ENCODE measurements at places on chromosomes 4 and X.

GRCh38 chr4:2754848-2755819, 1.0 kb downstream of the TNIP2 start:
- no peak for DNase-seq

GRCh38 chrX:155070663-155070974, 317 bp downstream of the CMC4 start:
- DNase-seq, result no peak

DNA sequence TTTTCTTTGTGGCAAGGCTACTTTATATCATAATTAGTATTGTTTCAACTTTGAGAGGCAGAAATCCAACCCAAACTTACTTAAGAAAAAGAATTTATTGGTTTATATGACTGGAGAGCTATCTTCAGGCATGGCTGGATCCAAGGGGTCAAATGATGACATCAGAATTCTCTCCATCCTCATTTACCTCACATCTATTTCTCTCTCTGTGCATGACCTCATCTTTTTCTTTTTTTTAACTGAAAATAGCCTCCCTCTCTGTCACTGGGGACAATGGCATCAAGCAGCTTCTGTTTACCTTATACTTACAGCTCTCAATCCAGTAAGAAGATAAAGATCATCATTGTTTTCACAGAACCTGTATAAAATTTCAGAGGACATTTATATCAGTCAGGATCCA, 12.0 kb upstream of the EXOC1L start:
- DNase-seq, result no peak

DNA sequence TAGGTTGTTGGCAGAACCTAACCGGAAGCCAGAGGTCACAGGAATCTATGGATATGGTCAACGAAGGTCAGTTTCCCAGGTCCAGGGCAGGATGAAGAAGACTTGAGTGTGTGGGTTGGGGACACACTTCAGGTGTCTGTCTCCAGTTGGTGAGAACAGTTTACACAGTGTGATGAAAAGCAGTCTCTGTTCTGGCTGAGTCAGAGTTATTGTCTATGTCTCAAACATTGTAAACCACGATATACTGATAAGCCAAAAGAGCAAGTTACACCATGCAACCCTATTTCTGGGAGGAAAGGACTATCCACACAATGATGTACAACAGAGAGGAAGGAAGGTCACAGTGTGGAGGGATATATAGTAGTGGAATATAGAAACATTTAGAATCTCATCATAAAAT, 187.1 kb upstream of the C1QTNF7 start:
- DNase-seq, result peak; percentile 6

GRCh38 chrX:46715530-46715929, 43.4 kb downstream of the SLC9A7 start:
- DNase-seq, result no peak

DNA sequence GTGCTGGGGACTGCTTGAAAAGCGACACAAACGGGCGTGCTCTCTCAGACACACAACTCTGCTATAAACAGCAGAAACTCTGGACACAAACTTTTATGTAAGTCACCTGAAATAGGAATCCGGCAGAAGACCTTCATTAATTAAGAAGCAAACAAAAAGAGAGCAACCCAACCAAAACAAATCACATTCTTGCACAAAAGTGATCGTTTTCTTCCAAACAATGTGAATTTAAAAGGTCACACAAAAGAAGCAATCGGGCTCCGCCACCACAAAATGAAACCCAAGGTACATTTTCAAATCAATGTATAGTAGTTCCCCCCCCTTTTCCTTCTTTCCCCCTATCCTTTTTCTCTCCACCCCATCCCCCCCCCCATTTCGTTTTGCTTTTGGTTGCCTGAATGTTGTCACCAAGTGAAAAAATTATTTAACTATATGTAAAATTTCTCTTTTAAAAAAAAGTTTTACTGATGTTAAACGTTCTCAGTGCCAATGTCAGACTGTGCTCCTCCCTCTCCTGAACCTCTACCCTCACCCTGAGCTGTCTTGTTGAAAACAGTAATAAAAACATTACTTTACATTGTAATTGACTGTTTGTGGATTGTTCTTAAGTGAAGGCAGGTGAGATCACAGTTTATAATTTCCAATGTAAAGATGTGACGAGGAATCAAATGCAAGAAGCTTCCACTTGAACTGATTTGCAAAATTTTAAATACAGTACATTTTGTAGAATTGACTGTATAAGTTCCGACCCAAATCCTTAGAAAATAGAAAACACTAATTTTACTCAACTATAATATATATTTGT, 2.4 kb downstream of the MAB21L2 start:
- no peak for DNase-seq

DNA sequence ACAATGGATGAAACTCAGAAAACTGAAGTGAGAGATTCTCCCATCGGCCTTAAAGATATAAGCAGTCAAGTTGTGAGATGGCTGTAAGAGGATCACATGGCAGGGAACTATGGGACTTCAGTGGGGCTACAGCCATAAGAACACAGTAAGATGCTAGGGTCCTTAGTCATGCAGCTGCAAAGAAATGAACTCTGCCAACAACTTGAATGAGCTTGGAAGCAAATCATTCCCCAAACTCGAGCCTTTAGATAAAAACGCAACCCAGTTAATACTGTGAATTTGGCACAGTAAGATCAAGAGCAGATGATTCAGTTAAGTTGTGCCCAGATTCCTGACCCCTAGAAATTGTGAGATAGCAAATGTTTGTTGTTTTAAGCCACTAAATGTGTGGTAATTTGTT, 117.3 kb downstream of the FAM13A start:
- DNase-seq, result no peak

DNA sequence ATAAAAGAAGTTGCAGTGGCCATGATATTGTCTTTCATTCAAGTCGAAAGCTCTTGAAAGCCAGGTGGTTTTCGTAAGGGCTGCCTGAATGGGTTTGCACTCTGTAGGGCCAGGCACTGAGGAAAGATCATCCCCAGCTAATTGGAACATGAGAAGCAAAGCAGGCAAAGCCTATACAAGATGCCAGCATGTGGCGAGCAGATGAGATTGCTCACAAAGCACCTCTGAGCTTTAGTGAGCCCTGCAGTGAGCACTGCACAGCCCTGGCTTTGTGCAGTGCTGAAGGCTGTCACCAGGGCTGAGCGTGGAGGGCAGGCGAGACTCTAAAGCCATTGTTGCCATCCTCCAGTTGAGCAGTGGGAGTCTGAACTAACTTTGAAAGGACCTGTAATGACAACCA, 53.8 kb downstream of the HADH start:
- peak; percentile 40 for DNase-seq

- peak; percentile 21 for DNase-seq
Measured at GRCh38 chrX:140918398-140919038, 83.9 kb upstream of the SPANXB1 start.

DNA sequence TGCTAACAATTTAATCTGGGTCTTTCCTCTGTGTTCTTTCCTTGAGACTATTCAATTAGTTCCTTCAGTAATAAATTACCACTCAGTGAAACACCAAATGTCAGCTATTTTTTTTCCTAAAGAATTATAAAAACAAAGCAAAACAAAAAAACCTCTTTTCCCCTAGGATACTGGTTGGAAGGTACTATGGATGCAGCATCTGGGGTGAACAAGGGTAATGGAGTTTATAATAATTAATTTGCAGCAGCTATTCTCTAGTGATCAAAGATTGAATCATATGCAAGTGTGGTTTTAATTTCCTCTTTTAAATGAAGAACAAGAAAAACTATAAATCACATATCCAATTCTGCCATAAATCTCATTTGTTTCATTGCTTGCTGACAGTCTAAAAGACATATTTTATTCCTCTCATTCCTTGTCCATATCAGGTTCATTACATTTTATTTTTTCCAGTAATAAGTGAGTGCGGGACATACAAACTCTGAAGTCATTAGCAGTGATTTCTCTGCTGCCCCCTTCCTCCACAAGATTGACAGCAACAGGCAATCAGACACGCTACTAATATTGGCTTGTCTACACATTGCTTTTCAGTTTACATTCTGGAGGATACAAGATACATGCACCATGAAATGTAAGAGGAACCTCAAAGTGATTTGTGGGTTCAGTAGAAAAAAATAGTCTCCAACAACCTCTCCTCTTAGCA, 1093.4 kb upstream of the SLIT2 start:
- peak; percentile 1 for DNase-seq

- DNase-seq, result no peak
Measured at GRCh38 chr4:7186516-7187167, 5.7 kb upstream of the SORCS2 start.

DNA sequence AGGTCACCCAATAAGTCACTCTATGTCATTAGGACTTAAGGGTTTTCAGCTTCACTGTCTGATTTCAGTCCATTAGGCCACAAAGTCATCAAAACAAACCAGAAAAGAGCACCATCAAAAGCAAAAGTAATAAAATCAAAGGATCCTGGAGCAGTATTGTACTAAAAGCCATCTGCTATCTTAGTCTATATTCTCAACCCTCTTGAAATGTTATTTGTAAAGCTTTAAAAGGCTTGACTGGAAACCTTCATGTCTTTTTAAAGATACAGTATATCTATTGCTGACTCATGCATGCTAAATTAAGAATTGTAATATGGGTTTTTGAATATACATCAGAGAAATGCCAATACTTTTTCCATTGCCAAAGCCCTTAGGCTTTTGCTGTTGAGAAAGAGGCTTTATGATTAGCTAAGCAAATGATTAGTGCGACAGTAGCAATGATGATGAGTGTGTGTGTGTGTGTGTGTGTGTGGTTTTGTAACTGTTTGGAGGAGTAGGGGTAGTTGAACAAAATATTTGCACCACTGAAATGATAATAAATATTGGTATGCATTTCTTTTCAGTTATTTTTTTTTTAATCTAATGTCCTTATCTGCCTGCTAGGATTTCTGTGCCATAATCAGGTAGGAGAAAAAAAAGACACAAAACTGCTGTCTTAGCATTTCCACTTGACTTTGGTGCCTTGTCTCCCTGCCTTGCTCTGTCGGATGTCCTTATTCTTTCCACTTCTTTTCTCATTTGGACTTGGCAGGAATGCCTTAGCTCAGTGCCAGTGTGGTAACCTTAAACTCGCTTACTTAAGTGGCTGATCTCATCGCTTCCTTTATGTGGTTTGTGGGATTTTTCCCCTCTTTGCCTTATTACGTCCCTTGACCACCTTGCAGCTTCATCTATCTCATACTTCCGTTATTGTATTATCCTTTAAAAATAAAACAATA, 119.7 kb downstream of the PCDH7 start:
- DNase-seq, result no peak

GRCh38 chrX:70720721-70721120, 187.8 kb downstream of the TEX11 start:
- no peak for DNase-seq

GRCh38 chr4:74675673-74676279, 118.5 kb downstream of the BTC start:
- peak; percentile 38 for DNase-seq

DNA sequence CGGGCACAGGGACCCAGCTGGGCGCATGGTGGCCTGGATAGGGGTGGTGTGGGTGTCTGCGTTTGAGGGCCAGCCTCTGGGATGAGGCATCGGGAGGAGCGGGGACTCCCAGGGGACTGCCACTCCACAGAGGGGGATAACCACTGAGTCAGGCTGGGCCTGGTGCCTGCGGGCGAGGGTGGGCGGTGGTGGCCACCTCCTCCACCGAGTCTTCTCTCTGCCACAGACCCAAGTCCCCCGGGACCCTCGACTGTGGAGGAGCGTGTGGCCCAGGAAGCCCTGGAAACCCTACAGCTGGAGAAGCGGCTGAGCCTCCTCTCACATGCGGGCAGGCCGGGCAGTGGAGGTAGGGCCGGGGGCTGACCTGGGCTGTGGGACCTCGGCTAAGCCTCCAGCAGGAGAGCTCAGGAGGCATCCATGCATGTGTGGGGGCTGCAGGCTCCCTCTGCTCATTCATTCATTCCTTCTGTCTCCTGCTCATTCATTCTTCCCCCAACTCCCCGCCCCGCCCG, 26.4 kb downstream of the DOK7 start:
- DNase-seq, result no peak

GRCh38 chrX:24027985-24028384, 999 bp upstream of the KLHL15 start:
- no peak for DNase-seq

DNA sequence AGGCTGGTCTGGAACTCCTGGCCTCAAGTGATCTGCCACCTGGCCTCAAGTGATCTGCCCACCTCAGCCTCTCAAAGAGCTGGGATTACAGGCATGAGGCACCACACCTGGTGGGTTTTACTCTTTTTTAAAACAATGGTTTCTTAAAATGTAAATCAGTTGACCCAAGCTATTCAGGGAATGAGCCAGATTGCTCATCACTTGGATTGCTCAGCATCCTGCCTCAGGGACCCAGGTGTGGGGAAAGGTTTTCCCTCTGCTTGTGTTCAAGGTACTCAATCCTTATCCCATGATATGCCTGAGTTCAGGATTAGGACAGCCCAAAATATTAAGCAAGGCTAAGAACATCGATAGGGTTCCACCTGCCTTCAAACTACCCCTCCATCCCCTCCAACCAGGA, 67.4 kb downstream of the CHRNA9 start:
- DNase-seq, result no peak

DNA sequence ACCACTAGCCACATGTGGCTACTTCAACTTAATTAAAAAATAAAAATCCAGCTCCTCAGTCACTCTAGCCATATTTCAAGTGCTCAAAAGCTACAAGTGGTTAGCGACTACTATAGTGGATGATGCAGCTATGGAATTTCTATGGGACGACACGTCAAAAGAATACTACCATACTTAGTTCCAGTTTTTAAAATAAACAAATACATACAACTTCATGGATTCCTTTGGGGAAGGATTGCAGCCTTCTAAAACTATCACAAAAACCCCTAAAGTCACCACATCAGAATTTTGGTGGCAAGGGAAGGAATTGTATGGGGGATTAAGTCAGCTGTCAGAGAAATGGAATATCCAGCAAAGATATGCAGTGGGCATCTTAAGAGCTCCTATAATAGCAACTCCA, 6.5 kb downstream of the ZNF280C start:
- no peak for DNase-seq

GRCh38 chr4:1191621-1192020, 19.2 kb upstream of the SPON2 start:
- DNase-seq, result no peak

- no peak for DNase-seq
Measured at GRCh38 chr4:21307709-21308108, 607.5 kb downstream of the PACRGL start.

DNA sequence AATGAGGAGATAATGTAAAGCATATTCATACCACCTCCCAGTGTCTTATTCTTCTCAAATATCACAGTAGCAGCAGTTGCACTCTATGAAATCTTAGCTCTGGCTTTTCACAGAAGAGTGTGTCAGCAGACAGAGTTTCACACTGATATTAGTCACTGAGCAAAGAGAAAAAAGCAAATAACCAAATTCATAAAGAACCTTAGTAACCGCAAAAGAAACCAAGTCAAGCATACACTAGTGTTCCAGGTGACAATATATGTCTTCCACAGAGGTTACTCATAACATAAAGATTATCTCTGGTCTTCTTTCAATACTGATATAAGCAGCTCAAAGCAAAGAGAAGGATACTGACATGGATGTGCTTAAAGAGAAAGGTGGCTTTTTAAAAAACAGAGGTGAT, 181.7 kb upstream of the EDNRA start:
- DNase-seq, result no peak

All from fibroblast of skin of left quadriceps (primary cell).